ENCODE measurements at places on chromosomes 1 and 21. TPM values are rescaled to one million over a fixed set of nuclear protein-coding genes. Genes with fewer than 3 reads are reported as not detected.

DNA sequence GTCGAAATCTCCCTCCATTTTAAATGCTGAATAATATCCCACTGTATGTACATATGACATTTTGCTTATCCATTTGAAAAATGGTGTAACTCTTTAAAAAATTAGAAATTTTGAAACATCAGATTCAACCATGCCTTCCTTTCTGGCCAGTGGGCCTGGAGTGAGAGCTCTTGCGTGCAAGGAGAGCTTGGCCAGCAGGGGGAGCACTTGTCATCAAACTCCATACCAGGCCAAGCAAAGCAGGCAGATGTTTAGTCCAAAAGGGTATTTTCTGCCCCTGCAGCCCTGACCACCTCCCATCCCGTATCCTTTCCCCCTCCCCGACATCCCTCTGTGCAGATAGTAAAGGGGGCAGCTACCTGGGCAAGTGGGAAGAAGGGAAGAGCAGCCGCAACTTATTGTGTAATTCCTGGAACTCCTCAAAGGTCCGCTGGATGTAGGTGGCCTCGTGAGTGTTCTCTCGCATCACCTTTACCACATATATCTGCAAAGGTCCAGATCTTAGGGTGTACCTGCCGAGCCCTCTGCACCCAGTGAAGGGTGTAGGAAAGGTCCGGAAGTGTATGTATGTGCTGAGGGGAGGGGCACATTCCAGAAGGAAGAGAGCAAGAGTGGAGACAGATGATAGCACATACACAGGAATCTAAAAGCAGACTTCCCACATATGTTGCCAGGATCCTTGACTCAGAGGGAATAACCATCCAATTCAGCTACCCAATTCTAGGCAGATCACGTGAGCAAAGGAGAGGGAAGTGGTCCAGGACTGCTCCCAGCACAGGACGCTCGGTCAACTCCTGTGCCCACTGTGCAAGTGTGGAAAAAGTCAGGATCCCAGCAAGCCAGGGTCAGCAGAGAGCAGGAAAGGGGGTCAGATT, 19.9 kb upstream of the PPP1R15B start:
- peak; percentile 73 for DNase-seq

DNA sequence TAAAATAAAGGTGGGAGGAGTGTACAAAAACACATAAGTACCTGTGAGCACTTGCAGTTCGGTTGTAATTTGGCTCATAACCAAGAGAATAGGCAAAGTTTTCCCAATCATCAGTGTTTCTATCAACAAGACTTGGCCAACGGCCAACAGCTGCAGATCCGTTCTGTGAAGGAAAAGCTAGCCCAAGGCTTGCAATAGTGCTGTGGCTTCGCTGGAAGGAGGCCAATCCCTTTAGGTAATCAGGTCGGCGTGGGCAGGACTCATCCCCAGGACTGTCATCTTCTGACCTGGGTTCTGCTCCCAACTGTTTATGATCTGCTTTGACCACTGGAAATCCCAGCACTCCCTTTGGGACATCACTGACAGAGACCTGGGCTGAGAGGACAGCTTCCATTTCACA, 107.8 kb downstream of the LYST start:
- no peak for DNase-seq

GRCh38 chr1:16248603-16249516, 11.9 kb upstream of the CPLANE2 start:
- peak; percentile 85 for DNase-seq

- no peak for DNase-seq
Measured at GRCh38 chr1:156491151-156491949, 9.2 kb downstream of the MEF2D start.

DNA sequence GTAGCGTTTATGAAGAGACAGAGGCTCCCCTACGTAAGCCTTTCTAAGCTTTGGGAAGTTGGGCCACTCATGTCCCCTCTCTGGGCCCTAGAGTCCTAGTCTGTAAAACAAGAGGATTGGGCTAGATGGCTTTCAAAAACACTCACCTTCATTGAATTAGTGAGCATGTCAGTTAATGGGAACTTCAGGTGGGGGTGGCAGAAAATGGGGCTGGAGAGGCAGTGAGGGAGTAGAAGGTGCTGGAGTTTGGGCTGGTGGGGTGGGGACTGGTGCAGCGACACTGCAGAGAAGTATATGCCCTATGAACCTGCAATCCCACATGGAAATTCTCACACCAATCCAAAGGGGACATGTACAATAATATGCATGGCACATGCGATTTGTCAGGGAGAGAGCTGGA, 182.7 kb downstream of the C1orf94 start:
- DNase-seq, result no peak

- no peak for DNase-seq
Measured at GRCh38 chr1:117008656-117009055, 7.1 kb downstream of the CD101 start.

DNA sequence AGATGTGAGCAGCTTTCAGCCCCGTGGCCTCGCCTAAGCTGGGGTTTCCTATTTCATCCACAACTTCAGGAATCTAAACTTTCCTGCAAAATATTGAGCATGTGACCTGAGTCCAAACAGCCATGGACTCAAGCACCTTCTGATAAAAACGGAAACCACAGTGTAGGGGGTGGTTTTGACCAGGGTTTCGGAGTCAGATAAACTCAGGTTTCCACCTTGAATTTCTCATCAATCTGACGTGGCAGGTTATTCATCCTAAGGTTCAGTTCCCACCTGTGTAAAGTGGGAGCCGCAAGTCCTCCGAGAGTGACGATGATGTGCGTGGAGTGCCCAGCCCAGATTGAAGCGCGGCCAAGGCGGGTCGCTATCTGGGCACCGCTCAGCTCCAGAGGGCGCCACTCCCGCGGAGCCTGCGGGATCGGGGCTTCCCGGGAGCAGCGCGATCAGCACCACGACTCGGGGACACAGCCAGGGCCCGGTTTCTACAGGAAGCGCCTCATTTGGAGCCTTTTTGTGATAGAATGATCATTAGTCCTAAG, 871 bp upstream of the ETS2 start:
- DNase-seq, result peak; percentile 71

DNA sequence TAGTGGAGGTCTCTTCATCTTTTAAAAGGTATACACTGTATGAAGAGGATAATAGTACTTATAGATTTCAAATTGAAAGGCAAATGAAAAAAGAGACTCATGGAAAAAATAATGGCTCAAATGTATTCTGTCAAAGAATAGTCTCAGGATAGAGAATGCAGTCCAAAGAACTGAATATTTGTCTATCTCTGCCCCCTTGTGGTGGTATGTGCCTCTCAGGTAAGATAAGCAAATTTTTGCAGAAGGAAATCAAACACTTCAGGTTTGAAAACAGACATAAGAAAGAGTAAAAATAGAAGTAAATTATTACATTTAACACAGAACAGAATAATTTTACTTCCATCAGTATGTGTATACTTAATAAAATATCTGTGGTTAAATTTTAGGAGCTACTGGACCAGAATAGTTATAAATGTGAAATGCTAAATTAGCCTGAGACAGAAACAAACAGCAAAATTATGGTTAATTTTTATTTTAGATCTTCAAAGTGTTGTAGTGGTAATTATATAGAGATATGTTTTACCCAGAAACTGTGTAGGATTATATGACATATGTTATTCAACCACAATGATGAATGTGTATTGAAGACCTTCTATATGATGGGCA, 164.4 kb upstream of the PALMD start:
- peak; percentile 78 for DNase-seq

DNA sequence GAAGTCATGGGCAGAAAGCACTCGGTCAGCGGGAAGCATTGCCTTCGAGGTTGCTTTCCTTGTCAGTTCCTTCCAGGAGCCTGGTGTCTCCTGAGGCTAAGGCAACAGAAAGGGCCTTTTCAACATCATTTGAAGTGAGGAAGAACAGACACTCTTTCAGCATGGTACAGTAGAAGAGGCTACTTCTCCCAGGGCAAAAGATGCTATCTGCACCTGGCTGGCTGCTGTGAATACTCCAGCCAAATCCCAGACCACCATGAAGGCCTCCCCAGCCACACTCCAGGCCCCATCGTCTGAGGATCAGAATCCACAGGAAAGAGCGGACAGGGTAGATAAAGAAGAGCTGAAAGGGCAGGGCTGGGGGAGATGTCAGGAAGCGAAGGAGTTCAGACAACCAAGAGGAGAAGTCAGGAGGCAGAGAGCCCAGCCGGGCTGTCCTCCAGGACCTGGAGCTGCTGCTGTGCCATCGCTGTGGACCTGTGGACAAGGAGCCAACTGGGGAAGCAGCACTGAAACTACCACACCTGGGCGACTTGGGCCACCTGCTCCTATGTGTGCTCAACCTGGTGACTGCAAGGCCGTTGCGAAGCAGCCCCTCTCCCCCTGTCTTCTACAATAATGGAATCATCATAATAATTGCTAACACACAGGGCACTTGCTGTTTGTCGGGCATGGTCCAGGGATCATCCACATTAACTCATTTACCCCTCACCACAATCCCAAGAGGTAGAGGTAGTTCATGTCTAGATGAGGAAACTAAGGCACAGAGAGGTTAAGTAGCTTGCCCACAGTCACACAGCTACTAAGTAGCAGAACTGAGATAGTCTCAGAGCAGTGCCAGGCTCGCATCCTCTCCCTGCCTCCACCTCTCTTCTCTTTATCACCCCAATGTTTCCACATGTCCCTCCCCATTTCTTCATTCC, 88.0 kb upstream of the ZBTB40 start:
- no peak for DNase-seq

GRCh38 chr1:231818337-231818736, 191.7 kb downstream of the DISC1 start:
- DNase-seq, result no peak

Gene SPATA1
- 4.8 TPM for total RNA-seq

Gene OR14K1
- not detected for total RNA-seq

Gene NPPA
- not detected for total RNA-seq
